Body of pancreas (tissue), 4 donors: ENCODE measurements at places on chromosomes 13 and 19.

GRCh38 chr13:35789335-35790165 lies 313.1 kb upstream of the MAB21L1 start:
- DNase-seq: no peak

- peak; percentile 20 for DNase-seq
These were observed 34.5 kb upstream of the URAD start for GRCh38 chr13:28022848-28023518.

GRCh38 chr19:15815306-15815705 lies at the start of gene OR10H1:
OR10H1 (minus strand) TSS chr19:15815664; CDS start chr19:15808037, 7,627 bp downstream.
- peak; percentile 73 for DNase-seq

- DNase-seq: no peak
These were observed 600 bp upstream of the CAPN12 start for GRCh38 chr19:38744874-38745273.

DNA sequence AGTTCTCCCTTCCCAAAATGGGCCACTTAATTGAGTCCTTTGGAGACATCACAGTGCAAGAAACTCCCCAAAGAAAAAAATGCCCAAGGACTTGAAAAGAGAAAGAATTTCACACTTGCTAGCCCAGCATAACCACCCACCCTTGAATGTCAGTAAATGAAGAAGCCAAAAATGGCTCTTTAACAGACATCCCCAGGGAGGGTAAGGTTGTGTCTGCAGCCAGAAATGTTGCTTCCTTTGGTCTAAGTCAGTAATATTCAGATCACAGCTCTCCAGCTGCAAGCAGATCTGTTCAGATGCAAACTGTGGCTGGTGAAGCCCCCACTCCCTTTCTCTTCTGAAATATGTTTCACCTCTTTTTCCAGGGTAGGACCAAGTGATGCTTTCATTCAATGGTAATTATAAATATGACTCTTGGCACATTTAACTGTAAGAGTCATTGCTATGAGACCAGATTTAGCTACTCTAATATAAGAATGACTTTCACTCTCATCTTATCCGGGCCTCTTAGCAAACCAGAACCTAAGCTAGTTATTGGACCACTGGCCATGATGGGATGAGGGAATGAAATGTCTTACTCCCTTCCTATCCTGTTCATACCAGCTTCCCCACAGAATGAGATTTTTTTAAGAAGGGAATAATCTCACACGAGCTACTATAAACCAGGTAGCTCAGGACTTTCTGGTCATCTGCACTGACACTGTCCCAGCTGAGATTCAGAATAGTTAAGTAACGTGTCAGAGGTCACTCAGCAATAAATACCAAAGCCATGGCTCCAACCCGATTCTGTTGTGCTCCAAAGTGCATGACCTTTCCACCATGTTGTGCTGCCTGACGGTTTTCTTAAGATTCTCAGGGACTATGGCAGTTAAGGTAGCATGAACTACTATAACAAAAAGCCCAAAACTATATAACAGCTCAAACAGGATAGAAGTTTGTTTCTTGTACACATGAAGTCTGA lies 234.1 kb downstream of the FOXO1 start:
- DNase-seq: no peak

- no peak for DNase-seq
These were observed 18.9 kb upstream of the FOSB start for GRCh38 chr19:45448887-45449299.

- peak; percentile 95 for DNase-seq
These were observed 9.7 kb upstream of the LENG8 start for GRCh38 chr19:54439174-54439851.

DNA sequence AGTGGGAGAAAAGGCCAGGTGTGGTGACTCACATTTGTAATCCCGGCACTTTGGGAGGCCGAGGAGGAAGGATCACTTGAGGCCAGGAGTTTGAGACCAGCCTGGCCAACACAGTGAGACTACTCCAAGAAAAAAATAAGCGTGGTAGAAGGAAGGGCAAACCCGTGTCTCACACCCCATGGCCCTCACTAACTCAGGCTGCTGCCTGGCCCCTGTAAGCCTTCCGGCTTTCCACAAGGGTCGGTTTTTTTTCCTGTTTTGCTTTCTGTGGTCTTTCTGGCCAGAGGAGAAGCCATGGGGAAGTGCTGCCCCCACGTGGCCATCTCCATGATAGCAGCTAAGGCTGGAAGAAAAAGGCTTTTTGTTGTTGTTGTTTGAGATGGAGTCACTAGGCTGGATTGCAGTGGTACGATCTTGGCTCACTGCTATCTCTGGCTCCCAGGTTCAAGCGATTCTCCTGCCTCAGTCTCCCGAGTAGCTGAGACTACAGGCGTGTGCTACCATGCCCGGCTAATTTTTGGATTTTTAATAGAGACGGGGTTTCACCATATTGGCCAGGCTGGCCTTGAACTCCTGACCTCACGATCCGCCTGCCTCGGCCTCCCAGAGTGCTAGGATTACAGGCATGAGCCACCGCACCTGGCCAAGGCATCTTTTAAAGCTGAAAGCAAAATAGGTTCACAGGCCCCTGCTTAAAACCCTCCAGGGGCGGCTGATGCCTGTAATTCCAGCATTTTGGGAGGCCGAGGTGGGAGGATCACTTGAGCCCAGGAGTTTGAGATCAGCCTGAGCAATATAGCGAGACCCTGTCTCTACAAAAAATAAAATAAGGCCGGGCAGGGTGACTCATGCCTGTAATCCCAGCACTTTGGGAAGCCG lies 7.5 kb upstream of the ARHGEF18 start:
- peak; percentile 81 for DNase-seq

- DNase-seq: no peak
These were observed 1737.8 kb upstream of the PRR20A start for GRCh38 chr13:55402870-55403269.

DNA sequence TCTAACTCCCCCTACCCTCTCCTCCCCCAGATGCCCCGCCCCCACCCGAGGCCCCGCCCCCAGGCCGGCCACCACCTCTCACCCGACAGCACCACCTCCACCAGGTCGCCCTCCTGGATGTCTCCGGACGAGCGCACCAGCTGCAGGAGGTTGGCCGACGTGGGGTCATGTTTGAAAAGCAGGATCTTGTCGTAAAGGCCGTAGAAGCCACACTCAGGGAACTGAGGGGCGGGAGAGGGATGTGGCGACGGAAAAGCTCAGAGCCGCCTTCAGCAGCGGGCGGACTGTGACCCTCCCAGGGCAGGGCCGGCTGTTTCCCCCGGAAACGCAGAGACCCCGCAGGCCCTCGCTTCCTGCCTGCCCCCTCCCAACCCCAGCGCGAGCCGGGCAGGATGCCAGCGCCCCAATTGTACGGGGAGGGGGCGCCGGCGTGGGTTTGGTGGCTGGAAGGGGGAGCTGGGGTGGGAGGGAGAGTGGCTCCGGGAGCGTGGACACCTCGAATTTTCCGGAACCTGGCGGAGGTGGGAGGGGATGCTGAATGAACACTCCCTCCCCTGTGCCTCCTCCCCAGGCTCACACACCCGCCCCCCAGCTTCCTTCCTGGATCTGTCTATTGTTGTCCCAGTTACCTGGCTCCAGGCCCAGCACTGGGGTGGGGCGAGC lies 3.0 kb downstream of the PRKD2 start:
- peak; percentile 95 for DNase-seq

GRCh38 chr13:104008075-104008474 lies 941.9 kb upstream of the SLC10A2 start:
- DNase-seq: no peak

GRCh38 chr13:104461049-104461448 lies 1394.8 kb upstream of the SLC10A2 start:
- no peak for DNase-seq

DNA sequence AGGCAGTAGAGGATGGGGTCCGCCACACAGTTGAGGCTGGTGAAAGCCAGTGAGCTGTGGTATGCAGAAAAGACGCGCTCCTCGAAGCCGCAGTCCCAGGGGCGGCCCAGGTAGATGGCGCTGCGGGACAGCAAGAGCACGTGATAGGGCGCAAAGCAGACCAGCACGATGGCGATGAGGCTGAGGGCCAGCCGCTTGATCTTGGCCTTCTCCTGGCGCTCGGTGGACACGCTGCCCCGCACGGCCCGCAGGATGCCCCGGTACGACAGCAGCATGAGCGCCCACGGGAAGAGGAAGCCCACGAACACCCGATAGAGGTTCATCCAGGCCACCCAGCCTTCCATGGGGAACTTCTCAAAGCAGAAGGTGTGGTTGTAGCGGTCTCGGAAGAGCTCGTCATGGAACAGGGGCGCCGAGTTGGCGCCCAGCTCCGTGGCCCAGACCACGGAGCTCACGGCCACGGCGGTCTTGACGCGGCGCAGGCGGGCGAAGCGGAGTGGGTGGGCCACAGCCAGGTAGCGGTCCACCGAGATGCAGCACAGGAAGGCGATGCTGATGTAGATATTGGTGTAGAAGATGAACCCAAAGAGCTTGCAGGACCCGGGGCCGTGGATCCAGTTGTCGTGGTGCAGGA lies 6.5 kb upstream of the OPA3 start:
- peak; percentile 69 for DNase-seq

DNA sequence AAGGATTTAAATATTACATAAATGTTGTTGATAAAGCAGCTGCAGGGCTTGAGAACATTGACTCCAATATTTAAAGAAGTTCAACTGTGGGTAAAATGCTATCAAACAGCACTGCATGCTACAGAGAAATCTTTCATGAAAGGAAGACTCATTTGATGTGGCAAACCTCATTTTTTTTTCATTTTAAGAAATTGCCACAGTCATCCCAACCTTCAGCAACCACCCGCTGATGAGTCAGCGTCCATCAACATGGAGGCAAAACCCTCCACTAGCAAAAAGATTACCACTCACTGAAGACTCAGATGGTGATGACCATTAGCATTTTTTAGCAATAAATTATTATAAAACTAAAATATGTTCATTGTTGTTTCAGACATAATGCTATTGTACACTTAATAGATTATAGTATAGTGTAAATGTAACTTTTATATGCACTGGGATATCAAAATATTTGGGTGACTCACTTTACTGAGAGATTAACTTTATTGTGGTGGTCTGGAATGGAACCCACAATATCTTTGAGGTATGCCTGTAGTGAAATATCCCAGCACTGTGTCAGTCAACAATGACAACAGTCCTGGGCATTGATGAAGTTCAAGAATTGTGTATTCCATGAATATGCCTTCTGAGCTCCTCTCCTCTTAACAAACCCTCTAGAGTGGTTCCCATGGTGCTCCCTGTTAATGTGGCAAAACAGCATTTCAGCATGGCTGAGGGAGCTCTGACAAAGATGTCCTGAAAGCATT lies 52.4 kb upstream of the SOX21 start:
- no peak for DNase-seq

- DNase-seq: peak; percentile 95
These were observed 71.0 kb downstream of the ZNF486 start for GRCh38 chr19:20237773-20238623.

DNA sequence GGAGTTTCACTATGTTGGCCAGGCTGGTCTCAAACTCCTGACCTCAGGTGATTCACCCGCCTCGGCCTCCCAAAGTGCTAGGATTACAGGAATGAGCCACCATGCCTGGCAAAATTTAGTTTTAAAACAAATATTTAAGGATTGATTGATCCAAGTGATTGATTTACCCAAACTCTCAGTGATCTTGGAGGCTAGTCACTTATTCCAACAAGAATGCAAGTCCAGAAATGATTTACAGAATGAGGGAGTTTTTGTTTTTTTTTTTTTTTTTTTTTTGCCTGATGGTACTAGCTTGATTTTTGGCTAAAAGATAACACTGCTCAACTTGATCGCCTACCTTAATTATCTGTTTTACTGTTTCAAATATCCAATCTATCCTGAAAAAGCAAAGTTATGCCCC lies 5.7 kb upstream of the TEX26 start:
- no peak for DNase-seq

DNA sequence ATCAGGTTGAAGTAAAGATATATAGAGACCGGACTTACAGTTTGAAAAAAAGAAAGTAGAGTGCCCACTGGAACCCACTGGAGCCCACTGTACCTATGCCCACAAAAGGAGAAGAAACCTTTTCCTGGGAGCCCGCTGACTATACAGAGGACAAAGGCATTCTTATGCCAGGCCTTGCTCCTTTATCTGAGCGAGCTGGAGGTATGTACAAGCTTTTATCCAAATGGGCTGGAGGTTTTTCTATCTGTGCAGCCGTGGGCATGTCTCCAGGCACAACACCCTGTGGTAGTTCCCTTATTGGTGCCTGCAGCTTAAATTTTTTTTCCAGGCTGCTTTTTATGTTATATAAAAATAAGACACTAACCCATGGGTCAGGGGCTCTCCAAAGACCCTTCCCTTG lies 8.4 kb downstream of the ZNF234 start:
- no peak for DNase-seq

DNA sequence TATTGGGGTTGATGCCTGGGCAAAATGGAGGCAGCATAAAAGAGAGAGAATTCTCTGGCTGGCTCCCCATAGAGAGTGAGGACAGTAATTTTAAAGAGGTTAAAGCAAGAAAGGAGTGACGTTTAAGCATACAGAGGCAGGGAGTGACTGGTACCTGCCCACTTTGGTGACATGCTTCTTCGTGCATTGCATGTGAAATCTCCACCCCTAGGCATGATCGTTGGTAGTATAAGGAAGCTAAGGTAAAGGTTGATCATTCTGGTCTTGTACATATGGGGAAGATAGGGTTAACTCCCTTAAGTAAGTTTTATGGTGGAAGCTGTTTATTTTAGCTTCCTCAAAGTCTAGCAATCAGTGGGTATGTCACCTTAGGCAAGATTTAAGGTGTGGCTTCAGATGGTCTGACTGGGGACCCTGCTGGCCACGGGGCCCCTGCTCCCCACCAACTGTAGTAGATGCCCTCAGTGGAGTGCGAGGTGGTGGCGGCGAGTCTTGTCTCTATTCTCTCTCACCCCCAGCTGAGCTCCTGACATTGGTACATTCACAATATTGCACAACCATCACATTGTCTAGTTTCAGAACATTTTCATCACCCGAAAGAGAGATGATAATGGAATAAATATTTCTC lies 797.5 kb upstream of the SPRY2 start:
- DNase-seq: no peak

GRCh38 chr13:114309086-114309485 lies 5.2 kb upstream of the CHAMP1 start:
- no peak for DNase-seq

DNA sequence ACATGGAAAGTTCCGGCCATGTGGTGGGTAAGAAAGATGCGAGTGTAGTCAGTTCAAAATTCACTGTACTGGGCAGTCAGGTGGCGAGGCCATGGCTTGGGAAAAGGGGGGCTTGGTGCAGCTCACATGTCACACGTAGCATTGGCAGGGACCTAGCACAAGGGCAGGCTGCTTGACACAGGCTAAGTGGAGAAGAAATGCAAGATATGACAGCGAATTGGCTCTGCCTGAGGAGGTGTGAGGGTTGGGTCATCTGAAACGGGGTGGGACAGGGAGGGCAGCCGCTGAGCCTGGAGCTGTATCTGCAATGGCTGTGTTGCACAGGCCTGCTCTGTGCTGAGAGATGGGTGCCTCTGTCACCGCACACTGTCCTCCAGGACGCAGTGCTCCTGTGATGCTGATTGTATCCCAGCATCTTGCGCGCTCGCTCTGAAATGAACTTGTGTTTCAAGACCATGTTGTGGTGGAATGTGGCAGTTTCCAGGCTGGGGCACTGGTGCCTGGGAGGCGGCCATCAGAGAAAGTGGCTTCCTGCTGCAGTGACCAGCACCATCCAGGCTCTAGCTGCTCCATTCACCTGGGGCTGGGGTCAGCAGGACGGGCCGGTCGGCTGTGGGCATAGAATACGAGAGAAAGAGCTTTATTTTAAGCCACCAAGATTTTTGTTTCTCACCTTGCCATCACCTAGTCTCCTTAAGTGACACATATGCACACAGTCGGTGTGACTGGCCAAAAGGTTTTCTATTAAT lies 70.3 kb downstream of the TEX29 start:
- no peak for DNase-seq
